ENCODE measurements at places on chromosomes 3 and 15. TPM values are rescaled to one million over a fixed set of nuclear protein-coding genes. Genes with fewer than 3 reads are reported as not detected.

GRCh38 chr3:14222900-14223594 is 44.4 kb downstream of the LSM3 start:
- no peak for DNase-seq

DNA sequence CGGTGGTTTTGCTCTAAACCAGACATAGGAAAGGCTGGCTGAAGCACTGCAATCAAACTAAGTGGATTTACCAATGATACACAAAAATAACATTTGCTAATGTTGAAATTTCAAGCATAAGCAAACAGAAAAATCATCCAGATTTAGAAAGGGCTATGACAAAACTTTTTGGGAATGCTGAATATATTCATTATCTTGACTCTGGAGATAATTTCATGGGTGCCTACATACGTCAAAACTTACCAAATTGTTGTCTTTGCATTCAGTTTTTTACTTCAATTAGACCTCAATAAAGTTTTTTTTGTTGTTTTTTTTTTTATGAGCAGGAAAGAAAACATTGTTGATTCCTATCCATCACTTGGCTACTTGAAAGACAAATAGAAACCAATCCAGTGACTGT is 140.8 kb downstream of the NR2E3 start:
- DNase-seq = no peak

GRCh38 chr3:12907729-12908128 is 66.4 kb upstream of the RPL32 start:
- no peak for DNase-seq

- no peak for DNase-seq
Measured at GRCh38 chr3:110583373-110583935, 488.2 kb upstream of the NECTIN3 start.

CHRD gene
- total RNA-seq = 6.5 TPM

RGMA gene
- total RNA-seq = 16.9 TPM

IMPDH2 gene
- 46.9 TPM for total RNA-seq

Data from left ventricle myocardium inferior (tissue), 1 donor.